ENCODE measurements at places on chromosomes 5 and 9.

DNA sequence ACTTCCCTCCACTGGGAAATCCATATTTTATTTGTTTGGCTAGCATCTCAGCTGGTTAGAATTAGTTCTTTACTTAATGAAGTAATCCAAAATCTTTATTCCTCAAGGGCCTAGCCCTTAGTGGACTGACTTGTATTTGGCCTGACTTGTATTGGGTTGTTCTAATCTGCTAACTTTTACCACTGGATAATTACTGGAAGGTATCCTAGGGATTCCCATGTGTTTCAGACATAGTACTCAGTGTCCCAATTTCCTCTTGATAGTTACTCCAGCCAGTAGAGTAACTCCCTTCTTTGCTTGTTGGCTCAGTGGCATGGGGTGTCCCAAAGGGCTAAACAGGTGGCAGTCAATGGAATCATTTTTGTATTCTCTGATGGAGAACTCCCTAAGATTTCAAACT lies 156.0 kb downstream of the DCP2 start:
- DNase-seq: no peak

GRCh38 chr9:121055642-121056143 lies 5.6 kb upstream of the C5 start:
- DNase-seq: no peak

GRCh38 chr9:116941266-116941665 lies 254.2 kb downstream of the TRIM32 start:
- DNase-seq: no peak

DNA sequence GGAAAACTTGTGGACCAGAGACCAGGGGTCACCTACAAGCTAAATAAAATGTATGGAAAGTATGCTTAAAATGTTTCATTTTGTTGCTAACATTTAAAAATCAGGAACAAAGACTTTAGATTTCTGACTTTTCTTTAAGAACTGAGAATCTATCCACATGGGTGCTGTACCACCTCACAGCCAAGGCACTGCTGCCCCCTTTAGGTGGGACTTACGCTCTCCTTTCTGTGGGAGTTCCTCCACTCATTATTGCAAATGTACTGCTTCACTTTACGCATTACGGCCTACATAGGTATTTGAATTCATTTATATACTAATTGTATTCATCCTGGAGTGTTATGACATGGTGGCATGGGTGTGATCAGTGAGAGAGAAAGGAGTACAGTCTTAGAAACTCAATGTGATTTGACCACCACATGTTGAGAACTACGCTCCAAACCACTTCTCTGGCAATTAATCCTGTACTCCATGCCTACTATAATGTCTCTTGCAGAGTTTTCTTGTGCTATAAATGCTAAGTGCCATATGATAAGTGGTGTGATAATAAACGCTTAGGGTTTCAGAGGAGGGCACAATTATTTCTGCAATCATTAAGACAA lies 24.7 kb upstream of the CETN3 start:
- DNase-seq: no peak

DNA sequence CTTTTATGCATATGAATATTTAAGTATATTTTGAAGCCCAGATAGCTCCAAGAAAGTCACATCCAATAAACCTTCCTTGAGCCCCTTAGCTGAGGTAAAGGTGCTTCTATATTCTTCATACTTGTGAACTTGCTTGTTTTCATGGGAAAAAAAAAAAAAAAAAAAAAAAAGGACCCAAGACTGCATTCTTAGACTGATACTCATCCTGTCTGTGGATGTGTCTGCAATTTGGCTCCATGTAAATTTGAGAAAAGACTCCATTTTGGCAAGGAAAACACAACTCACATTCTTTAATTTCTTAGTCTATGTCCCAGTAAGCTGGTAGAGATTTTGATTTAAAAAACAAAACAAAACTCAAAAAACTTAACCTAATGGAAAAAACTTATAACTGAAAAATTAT lies 238.3 kb downstream of the FBXL17 start:
- no peak for DNase-seq

DNA sequence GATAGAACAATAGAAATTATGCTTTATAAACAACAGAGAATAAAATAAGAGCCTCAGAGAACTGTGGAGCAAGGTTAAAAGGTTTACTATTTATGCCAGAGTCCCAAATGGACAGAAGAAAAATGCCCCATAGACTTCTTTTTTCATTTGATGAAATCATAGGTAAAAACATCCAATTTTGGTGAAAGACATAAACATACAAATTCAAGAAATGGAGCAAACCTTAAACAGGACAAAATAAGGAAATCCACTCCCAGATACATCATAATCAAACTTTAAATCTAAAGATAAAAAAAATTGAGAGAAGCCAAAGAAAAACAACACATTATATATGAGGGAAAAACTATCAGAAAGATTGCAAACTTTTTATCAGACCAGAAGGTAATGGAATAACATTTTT lies 182.8 kb downstream of the GADD45G start:
- DNase-seq: no peak

DNA sequence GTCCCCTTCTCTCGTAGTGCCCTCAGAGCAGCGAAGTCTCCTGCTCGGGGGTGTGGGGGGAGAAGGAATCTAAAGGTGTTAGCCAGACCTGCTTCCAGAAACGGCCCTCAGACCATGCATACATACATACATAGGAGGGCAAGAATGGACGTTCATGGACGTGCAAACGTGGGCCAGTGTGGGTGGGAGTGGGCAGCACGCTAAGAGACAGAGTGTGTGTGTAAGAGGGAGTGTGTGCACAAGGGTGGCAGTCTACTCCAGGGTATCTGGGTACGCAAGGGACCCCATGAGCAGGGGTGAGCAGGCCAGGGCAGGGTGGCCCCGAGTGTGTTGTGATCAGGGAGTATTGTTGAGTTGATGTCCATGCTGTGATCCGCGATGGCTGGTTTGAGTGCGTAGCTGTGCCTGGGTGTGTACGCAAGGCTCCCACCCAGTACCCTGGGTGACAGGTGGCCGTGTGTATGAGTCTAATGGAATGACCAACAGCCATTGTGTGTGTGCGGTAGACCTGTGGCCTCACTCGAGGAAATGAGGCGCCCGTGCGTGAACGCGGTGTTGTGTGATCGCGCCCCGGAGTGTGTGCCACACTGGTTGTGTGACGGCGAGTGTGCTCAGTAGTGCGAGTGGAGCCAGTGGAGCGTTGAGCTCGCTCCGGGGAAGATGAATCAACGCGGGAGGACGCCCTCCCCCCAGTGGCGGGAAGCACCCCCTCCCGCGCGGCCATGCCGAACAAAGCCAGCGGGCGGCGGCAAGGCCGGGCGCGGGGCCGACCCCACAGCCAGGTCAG lies 826 bp downstream of the GPRIN1 start:
- DNase-seq: no peak

DNA sequence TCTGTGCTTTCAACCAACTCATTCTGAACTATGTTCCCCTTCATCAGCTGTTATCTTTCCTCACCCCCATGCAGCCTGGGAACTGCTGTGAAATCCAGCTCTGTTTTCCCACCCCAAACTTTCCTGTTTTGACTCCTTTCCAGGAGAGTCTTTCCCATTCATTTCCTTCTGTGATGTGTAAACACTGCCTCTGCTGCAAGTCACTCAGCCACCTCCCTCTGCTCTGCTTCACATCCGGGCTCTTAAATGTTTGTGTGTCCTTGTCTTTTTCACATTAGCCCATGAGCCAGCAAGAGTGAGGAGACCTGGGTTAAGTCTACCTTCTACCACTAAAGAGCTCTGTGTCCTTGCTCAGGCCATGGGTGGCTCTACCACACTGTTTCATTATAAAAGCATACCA lies 137.5 kb downstream of the ICE1 start:
- peak; percentile 73 for DNase-seq

DNA sequence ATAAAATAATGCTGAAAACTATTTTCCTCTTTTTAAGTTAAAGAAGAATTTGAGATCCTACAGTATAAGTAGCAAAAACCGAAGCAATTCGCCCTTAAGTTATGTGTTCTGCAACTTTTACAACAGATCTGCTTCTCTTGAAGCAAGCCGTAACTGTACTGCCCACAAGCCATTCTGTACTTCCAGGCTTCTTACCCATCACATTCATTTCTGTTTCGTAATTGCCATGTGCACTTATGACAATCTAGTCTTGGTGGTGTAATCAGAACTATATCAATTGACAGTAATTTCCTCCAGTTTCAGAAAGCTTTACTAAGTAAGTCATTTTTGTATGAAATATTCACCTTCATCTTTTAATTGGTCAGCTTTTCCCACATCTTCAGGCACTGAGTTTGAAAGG lies 13.8 kb downstream of the SGTB start:
- no peak for DNase-seq

DNA sequence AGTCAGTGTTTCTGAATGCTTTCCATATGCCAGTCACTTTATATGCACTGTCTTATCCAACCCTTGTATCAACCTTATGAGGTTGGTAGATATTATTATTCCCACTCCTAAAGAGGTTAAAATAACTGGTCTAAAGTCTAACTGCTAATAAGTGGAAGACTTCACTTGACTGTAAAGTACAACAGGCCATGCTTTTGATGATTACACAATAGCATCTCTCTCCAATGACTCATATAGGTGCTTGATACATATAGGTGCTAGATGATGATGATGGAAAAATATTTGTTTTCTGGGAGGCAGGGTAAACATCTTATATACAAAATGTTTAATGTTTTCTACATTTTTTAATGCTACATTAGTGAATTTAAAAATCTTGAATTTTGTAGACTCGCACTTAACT lies 75.9 kb upstream of the NR3C1 start:
- DNase-seq: no peak

DNA sequence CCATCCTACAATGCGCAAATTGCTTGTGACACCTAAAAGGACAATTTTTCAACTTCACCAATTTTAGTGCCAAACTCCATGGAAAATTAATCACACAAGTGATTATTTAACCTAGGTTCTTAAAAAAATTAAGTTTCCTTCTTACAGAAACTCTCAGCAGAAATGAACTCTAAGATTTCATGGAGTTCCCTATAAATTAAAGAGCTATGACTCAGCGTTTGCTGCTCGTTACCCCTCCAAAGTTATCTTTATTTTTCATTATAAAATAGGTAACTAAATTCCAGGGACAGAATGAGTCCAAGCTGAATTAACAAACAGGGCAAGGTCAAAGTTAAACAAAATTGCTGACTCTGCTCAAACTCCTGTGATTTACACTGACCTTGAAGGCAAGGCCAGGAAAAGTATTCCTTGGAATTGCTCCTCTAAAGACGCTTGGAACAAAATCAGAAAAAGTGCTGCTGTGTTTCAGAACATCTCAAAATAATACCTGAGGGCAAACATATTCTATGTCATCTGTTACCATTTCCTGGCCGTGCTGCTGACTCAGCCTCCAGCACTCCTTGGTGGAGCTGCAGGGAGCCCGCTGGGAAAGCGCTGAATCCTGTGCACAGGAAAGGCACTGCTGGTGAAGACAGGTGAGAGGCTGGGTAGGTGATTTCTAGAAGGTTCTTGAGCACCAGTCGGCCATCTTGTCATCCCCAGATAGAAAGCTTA lies 2.5 kb upstream of the CMBL start:
- DNase-seq: peak; percentile 81

- no peak for DNase-seq
These were observed 21.5 kb downstream of the CCDC187 start for GRCh38 chr9:136282272-136282861.

GRCh38 chr5:133520062-133520461 lies 92.3 kb downstream of the FSTL4 start:
- no peak for DNase-seq

DNA sequence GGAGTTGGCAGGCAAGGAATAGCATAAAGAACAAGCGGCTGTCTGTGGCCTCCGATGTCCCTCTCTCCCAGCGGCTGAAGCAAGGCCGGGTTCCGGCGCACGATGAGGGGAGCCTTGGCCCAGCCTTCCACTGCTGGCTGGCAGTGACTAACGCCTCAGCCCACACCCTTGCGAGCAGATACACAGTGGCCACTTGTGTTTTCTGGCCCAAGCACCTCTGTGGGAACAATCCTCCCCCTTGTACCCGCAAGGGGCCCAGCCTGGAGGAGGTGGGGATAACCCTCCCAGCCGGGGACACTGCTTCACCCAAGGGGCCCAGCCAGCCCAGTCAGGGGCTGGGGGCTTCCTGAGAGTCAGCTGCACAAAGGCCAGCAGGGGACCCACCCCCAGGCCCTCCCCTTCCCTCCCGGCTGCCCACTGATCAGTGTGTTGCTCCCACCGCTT lies 23.2 kb downstream of the STK10 start:
- no peak for DNase-seq

GRCh38 chr5:5387192-5387591 lies 35.3 kb upstream of the ICE1 start:
- DNase-seq: no peak

DNA sequence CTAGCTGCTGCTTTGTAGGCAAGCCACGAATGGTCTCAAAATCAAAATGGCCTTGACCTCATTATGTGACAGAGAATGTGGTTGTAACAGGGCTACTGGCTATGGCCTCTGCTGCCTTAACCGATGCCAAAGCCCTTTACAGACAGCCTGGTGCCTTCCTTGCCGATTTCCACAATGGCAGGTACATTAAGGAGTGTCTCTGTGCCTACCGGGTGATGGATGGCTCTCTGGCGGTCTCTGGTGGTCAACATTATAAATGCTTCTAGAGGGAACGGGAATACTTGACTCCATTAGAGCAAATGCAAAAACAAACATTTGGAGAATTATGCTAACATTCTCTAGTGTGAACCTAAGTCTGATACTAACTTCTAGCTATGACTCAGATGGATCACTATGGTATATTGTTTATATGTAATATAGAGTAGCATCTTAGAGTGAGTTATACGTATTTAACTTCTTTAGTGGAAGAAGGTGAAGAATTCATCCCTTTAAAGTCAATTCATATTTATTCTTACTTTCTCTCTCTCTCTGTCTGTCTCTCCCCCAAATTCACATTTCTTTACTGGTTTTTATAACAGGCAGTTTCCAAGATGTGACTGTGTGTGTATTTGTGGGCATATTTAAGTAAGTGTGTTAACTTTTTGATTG lies 52.5 kb downstream of the RPS23 start:
- peak; percentile 1 for DNase-seq

DNA sequence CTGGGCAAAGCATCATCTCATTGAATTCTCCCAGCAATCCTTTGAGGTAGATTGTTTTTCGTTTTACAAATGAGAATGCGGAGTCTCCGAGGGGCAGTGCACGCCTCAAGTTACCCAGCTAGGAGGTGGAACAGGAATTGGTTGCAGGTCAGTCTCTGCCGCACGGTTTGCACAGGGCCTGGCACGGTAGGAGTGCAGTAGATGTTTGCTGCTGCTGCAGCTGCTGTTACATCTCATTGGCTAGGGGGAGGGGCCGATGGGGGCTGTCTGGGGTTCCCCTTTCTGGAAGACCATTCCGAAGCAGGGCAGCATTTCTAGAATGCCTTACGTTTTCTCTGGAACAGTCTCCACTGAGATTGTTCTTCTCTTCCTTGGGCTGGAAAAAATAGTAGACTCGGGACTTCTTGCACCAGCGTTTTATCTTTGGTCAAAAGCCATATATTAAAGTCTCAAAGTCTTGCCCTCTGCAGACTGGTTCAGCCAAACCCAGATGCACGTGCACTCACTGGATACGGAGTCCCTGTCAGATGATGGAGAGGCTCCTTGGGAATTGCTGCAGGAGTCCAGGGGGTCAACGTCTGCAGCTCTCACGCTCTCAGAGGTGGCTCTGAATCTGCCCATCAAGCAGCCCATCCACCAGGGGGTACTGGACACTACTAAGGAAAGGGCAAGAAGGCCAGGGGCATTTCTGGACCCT lies 1.2 kb downstream of the USP20 start:
- DNase-seq: no peak

All from DMS153 (cell line).